CD4-positive, CD25-positive, alpha-beta regulatory T cell (primary cell): ENCODE measurements at places on chromosomes 2 and 18.

GRCh38 chr2:44689516-44689915 is 252.0 kb upstream of the SIX3 start:
- no peak for DNase-seq

DNA sequence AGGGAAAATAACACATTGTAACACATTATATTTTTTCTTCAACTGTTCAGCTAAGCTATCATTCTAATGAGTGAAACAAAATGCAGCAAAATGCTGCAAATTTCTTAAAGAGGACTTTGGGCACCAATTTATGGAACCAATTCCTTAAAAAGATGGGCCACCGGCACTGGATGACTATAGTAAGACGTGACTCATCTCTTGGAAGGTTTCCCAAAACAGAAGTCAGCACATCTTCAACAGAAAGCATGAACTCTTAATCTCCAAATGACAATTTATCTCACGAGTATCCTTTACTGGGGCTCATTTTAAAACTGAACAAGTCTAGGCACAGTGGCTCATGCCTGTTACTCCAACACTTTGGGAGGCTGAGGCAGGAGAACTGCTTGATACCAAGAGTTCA is 213.4 kb downstream of the CDH20 start:
- DNase-seq, result no peak

- no peak for DNase-seq
Observed at GRCh38 chr2:75334076-75334475, 134.8 kb upstream of the TACR1 start.

GRCh38 chr2:50492477-50492851 is 539.5 kb downstream of the NRXN1 start:
- DNase-seq, result peak; percentile 19

DNA sequence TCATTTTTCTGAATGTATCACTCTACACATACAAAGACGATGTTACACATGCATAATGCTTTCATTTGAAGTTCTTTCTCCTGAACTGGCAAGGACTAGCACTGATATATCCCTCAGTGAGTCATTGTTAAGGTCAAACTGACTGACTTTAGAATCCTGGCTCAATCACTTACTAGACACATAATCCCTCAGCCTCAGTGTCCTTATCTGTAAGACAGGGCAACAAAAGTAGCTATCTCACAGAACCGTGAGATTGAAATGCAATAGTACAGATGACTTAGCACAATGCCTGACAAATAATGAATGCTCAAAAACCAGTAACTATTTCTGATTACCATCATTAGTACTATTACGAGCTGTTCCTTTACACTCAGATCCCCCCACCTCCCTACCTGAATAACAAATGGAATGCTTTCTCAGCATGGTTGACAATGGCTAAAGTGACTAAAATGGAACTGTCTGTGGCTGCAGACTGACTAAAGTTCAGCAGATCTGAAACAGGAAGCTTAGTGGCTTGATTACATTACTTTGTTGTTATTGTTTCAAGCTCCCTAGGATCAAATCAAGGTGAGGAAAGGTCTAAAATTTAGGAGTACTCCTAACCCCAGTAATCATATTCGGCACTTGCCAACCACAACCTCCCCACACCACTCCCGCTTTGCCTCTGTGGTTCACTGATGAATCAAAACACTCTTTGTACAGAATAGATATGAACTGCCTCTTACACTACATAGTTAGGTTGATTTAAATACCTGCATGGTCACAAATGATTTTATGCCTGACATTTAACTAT is 35.8 kb upstream of the CACNB4 start:
- no peak for DNase-seq

DNA sequence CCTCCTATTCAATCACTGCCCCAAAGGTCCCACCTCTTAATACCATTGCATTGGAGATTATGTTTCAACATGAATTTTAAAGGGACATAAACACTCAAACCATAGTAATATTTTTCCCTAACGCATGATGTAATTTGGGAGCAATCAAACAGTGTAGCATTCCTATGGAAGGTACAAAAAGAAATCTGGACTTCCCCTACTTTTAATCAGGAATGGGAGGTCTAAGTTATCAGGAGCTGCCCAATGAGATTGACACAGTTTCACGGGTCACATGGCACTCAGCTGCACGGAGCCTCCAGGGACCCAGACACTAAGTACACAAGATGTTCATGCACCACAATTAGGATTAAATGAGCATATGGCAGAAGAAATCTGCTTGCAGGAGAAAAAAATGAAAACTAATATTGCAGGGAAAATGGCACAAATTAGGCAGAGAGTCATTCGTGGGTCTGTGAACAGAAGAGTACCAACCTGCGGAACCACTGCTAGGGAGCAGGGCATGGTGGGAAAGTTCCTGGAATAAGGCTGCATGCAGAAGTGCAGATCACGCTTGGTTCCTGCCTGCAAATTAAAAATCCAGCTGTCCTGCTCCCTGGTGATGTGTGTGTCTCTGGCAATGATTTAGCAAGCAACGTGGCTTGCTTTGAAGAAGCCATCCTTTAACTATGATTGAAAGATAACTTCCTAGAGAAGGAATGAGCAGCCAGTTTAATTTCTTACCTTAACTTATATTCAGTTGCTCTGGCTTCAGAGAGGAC is 326.6 kb upstream of the ID2 start:
- DNase-seq, result no peak

- DNase-seq, result no peak
Observed at GRCh38 chr2:2747797-2748301, 416.8 kb upstream of the MYT1L start.

DNA sequence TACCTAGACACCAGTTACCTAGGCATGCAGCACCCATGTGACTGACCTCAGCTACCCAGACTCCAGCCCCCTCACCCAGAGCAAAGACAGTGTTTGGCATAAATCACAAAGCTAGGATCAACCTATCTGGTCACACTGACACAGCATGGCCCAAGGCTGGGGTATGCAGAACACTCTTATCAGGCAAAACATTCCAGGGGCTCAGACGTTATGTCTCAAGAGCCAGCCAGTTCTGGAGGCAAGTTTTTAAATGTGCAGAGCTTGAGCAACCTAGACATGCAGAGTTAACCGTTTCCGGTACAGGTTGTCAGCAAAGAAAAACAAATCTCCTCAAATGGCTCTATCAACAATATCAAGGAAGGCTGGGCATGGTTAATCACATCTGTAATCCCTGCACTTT is 92.8 kb downstream of the AP1S3 start:
- no peak for DNase-seq

DNA sequence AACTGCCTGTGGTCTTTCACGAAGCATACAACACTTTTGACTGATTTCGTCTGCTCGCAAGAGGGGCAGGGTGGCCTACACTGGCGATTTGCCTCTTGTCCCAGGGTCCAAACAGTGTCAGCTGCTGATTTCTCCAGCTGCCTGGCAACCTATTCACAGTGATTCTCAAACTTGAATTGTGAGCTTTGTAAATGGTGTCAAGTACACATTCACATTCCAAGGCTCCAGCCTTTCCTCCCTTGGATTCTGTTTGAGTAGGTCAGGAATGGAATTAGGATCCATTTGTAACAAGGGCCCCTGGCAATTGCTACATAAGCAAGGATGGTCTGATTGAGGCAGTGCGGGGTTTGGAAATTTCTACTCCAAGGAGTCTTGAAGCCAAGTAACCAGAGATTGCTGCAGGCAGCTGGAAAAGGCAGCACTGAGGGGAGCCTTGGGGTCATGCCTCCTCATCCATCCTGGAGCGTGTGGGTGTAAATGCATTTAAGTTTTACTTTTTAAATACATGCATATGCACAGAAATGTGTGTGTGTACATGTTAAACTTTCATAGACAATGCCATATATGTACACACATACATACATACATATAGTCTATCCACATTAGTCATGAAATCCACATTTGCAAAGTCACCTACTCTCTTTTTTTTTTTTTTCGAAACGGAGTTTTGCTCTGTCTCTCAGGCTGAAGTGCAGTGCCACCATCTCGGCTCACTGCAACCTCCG is 86.8 kb upstream of the UXS1 start:
- DNase-seq, result no peak

GRCh38 chr2:70657246-70657645 is 103.6 kb upstream of the TGFA start:
- no peak for DNase-seq

- DNase-seq, result no peak
Observed at GRCh38 chr2:201913201-201913600, 106.9 kb downstream of the CDK15 start.
